ENCODE measurements at places on chromosomes 5 and 9.

GRCh38 chr5:7261049-7261448 is 134.9 kb upstream of the ADCY2 start:
- DNase-seq = peak; percentile 55

- no peak for DNase-seq
Observed at GRCh38 chr5:36355516-36355915, 53.8 kb upstream of the RANBP3L start.

- no peak for DNase-seq
Observed at GRCh38 chr9:136728548-136729123, 14.1 kb downstream of the LCN10 start.

- no peak for DNase-seq
Observed at GRCh38 chr9:23926368-23926767, 100.3 kb upstream of the ELAVL2 start.

DNA sequence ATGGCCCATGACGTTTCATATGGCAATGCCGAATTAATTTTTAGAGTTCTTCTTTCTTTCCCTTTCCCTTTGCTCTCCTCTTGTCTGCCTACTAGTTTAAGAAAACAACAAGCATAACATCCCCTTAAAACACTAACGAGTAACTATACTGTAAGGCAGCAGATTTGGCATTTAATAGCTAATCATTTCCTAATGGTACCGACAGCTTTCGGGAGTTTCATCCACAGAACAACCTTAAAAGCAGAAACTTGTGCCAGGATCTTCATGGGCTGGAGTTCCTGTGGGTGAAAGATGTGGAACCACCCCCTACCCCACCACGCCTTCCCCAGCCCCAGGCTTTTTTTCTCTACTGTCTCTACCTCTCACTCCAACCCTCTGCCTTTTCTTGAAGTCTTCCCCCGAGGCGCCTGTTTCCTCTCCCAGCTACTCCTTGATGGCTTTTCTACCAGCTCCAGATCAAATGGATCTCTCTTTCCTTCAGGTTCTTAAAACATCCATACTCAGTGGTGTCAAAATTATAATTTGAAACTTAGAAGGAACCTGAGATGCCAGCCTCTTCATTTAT is 319.5 kb downstream of the PIK3R1 start:
- DNase-seq = no peak

GRCh38 chr5:101047181-101047580 is 144.1 kb upstream of the ST8SIA4 start:
- DNase-seq = no peak

- no peak for DNase-seq
Observed at GRCh38 chr9:87088621-87089365, 141.5 kb upstream of the GAS1 start.

- no peak for DNase-seq
Observed at GRCh38 chr5:168059131-168059530, 232.3 kb upstream of the WWC1 start.

DNA sequence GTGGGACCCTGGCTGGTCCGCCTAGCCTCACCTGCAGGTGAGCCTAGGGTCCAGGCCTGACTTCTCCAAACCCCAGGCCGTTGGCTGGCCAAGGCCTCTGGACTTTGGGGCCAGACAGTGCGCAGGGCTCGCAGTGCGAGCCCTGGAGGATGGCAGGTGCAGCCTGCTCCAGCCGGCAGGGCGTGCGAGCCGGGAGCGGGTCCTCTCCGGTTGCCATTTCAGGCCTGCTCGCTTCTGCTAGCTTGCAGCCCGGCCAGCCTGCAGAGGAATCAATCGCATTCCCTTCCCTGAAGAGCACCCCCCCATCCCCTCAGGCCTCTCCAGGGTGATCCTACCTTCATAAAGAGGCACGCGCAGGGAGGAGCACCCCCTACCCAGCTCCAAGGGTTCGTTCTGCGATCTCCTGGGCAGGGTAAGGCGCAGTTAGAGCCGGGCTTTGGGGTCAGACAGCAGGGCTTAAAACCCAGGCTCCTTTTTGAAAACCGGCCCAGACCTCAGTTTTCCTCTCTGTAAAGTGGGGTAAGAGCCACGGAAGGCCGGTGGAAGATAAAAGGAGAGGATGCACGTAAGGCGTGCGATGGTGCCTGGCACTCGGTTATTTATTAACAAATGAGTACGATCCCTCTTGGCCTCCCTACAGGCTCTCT is 6.2 kb downstream of the BARHL1 start:
- no peak for DNase-seq

GRCh38 chr5:73997960-73998359 is 372.0 kb downstream of the ARHGEF28 start:
- no peak for DNase-seq

- no peak for DNase-seq
Observed at GRCh38 chr5:129978270-129978669, 74.0 kb downstream of the CHSY3 start.

- no peak for DNase-seq
Observed at GRCh38 chr5:1975898-1976765, 93.4 kb upstream of the IRX4 start.

- DNase-seq = no peak
Observed at GRCh38 chr9:135201711-135202110, 114.2 kb downstream of the OLFM1 start.

All from NCI-H2171 treated with DMSO at 0.1 percent for 48 hours (cell line).